CD4-positive, alpha-beta T cell (primary cell): ENCODE measurements at places on chromosomes 2 and 18.
A peak's percentile ranks its signal among the peaks of the same experiment; 100 is the strongest.

DNA sequence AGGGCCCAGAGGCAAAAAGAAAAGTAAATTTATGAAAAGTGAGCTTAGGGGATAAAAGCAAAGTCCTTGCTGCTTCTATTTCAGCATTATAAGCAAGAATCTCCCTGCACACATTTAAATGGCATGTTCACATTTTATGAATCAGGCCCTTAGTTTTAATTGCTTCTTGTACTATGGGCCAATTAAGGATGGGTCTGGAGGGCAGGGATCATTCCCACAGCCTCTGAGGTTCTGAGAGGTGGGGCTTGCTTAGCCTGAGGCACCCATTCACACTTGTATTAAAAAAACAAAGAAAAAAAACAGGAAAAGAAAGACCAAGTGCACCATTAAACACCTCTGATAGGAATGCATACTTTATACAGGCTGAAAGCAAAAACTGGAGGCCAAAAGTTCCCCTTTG, 565.1 kb downstream of the BCL11A start:
- DNase-seq: no peak

DNA sequence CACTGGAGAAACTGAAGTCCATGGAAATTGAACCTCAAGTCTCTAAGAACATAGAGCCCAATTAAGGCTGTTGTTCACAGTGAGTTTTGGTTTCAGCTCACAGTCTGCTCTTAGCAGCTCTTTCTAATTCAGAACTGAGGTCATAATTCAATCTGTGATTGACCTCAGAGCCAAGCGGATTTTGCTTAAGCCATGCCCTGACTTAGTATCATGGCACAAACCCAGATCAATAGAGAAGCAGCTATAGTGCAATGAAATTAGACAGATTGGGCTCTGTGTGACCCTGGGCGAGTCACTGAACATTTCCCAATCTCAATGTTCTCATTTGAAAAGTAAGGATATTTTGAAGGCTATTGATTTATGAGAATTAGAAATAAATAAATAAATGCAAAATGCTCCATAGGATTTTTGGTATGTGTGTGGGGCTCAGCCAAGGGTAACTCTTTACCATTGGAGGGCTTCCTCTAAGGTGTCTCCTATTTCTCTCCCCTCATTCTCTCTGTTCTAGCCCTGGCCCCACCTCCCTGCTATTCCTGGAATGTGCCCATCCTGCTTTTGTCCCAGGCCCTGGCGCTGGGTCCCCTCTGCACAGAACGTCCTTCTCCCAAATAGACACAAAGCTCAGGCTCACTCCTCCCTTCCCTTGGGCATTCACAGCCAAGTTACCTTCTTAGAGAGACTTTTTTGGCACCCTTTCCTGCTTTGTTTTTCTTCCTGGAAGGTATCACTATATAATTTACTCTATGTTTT, 239.6 kb downstream of the LPIN1 start:
- no peak for DNase-seq

GRCh38 chr18:28120828-28121515, 56.0 kb downstream of the CDH2 start:
- no peak for DNase-seq

- no peak for DNase-seq
Observed at GRCh38 chr2:26763019-26763418, 1.1 kb upstream of the SLC35F6 start.

DNA sequence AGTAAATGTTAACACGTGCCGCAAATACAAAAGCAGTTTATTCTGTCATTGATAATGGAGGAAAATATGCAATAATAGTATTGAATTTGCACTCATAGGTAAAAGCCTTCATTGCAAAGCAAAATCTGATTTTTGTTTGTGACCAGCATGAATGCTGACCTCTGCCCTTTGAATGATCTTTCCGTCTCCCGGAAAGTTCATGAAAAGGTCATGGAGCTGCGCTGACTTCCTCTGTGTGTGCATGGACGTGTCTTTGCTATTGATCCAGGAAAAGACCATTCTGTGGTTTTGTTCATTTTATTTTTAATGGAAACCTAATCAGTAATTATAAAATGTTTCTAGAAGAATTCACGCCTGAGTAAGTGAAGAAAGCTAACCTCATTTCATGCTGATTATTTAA, 320.0 kb downstream of the MTX2 start:
- DNase-seq: no peak

GRCh38 chr2:188303363-188304031, 11.8 kb downstream of the GULP1 start:
- DNase-seq: no peak

- DNase-seq: peak; percentile 15
Observed at GRCh38 chr2:111022633-111023032, 98.1 kb upstream of the BCL2L11 start.

DNA sequence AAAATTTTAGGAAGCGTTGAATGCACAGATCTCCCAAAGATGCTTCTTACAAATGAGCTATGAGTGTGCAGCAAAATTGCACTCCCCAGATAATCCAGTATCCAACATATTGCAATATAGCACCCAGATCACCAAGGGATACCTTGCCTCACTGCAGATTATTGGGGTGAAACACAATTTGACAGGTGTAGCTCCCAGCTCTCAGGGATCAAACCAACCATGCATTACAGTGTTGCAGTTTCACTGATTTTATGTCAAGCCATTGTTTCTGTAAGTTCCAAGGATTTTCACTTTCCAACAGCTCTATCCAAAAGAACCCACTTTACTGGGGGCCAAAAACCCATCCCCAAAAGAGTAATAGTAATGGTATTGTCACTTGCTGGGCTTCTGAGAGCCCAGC, 10.8 kb upstream of the PRLH start:
- no peak for DNase-seq

DNA sequence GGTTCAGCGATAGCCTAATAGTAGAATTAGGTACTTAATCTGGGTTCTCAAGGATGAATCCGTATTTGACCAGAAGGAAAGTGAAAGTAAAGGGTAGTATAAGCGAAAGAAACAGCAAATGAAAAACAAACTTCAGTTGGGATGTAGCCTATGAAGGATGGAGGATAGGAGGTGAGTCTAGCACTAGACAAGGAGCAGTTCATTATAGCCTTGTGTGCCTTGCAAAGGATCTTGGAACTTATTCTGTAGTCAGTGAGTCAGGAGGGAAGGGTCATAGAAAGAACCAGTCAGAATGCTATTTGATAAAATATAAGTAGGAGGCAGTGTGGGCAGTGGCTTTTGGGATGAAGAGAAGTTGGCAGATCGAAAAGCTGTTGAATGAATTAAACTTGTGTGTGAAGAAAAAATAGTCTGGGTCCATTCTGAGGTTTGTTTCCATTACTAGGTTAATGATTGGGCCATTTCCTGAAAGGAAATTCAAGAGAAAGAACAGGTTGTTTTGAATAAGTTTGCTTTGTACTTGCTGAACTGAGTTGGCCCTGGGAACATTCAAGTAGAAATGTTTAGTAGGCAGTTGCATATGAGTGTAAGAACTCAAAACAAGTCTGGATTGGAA, 48.5 kb downstream of the ANKRD12 start:
- DNase-seq: no peak

GRCh38 chr18:45666520-45666919, 51.2 kb downstream of the SLC14A2 start:
- DNase-seq: no peak

DNA sequence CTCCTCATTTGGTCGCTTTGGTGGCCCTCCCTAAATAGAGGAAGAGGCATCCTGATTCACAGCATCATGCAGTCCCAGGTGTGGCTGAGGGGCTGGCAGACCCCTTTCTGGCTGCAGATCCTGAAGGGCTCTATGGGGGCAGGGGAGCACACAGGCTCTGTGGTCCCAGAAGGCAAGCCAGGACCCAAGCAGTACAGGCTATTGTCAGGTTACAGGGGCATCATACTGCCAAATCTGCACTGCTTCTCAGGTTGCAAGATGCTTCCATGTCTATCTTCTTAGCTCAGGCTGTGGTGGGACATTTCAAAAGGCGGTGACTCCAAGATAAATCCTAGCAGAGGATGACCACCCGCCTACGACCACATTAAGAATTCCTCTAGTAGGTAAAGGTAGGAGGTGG, 54.3 kb downstream of the TTC32 start:
- DNase-seq: no peak
